NB4 (cell line): ENCODE measurements at places on chromosomes 3 and 15.

DNA sequence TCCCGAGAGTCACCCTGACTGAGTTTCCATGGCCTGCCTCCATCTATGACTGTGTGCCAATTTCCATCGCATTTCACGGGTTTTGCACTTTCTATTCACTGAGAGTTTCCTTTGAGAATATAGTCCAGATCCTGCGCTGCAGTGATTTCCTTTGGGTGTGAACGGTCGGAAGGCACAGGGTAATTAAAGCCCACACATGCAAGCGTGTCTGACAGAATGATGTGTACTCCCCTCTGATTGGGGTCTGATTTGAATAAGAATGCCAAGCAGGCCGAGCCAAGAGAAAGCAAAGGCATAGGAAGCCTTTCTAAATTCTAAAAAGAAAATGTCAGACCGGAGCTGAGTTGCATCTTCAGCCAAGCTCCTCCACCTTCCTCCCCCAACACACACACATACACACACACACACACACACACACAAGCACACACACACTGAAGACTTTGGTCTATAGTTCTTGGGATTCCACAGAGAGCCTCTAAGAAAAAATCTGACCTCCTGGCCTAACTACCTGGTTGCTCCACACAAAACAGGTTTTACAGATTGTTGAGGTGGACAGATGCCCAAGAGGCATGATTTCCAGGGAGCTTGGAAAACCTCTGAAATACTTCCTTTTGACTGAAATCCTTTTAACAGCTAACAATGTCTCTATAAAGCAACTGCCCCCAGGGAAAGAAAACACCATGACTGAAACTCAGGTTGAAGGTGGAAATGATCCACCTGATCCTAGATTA is 59.7 kb upstream of the LRRN1 start:
- DNase-seq: no peak

DNA sequence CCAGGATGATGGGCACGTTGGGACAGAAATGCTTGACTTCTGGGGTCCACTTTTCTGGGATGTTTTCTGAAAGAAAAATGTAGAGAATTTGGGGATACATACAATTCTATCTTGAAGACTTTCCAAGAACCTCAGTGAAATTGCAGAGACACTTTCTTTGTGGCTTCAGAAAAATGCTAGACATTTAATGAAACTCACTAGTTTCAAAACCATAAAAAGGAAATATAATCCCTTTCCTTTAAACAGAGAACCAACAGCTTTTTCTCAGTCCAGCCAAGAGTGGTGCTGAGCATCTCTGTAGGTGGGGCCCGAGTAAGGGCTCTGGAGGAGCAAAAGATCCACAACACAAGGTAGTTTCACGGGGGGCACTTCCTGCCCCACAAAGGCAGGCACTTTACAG is 4.4 kb upstream of the GPX1 start:
- DNase-seq: no peak

- DNase-seq: no peak
Observed at GRCh38 chr3:21754839-21755238, 3.8 kb upstream of the ZNF385D start.

DNA sequence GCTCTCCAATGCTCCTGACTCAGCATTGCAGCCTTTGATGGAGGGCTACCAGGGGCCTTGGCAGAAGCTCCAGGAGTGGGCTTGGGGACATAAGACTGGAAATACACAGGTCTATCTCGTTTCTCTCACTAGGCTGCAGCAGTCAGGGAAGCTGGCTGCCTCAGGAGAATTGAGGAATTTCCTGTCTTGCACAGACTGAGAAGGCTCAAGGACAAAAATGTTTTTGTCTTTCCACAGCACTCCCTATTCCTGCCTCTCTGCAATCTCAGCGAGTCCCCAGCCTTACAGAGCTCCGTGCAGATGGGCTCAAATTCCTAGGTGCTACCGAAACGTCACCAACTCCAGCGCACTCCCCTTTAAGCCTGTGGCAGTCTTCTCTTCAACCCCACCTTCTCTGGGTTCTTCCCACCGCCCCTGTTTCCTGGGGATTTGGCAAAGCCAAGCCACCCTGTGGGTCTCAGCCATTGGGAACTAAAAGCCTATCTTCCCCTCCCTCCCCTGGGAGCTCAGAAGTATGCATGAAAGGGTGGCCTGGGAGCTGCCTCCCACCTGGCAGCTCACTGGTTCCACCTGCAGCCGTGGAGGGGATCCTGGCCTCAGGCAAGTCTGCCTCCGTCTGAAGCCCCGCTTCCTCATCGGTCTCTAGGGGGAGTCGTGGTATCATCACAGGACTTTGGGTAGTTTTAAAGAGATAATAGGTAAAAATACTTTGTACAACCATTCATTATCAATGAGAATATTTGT is 322.6 kb upstream of the FRG2C start:
- DNase-seq: peak; percentile 2

GRCh38 chr15:61780278-61780980 is 279.8 kb downstream of the VPS13C start:
- no peak for DNase-seq

DNA sequence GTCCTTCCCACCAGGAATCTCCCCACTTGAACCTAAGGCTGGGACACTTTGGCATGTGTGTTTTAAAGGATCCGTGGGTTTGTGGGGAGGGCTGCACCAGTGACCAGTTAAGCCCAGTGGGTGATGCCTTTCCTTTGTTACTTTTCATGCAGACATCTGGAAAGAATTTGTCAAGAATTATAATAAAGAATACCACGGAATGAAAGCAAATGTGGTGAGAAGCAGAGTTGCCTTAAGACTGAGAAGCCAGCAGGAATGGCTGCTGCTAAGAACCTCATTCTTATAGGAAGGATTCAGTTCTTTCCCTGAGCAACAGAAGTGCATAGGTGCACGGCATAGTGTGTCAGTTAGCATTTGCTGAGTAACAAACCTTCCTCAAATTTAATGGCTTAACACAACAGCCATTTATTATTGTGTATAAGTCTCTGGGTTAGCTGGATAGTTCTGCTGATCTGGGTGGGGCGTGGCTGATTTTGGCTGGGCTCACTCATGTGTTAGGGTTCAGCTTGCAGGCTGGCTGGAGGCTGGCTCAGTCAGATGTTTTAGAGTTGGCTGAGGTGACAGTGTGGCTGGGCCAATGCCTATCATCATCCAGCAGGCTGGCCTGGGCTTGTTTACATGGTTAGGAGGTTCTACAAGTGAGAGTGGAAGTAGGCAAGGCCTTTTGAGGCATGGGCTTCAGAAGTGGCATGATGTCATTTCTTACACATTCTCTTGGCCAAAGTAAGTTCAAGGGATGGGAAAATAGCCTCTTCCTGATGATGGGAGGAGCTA is 262.7 kb upstream of the CTDSPL start:
- DNase-seq: no peak

- no peak for DNase-seq
Observed at GRCh38 chr15:41899854-41900442, 6.1 kb upstream of the SPTBN5 start.

- DNase-seq: no peak
Observed at GRCh38 chr3:14200276-14200675, 21.7 kb downstream of the LSM3 start.

- DNase-seq: peak; percentile 42
Observed at GRCh38 chr3:156449710-156450574, 105.0 kb downstream of the SSR3 start.

DNA sequence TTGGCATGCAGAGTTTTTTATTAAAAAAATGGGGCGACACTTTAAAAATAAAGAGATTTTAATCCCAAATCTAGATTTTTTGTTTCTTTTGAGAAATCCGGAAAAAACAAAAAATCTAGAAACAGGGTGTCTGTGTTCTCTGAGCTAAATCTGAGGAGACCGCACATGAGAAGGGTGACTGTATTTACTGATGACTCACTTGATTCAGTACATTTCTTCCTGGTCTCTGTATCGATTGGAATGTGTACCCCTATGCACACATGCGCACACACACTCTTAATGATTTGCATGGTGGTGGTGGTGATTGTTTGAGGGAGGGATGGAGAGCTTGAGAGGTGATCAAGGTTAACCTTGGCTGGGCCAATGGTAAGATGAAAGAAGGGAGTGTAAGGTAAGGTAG is 443.1 kb upstream of the THRB start:
- DNase-seq: no peak

GRCh38 chr3:11634081-11634635 is 9.6 kb downstream of the VGLL4 start:
- no peak for DNase-seq

DNA sequence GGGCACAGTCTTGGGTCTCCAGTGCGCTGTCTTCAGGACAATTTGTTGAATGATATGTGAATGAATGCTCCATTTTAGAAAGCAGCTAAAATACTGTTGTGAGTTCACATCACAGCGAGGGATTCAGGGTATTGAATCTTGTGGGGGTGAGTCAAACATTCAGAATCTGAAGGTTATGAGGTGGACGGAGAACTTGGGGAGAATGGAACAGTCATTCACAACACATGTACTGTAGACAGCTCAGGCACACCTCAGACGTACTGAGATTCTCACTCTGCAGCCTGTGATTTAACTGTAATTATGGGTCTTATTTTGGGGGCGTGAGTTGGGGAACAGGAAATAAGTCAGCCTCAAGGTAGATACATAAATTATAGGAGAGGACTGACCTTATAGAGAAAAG is 13.9 kb downstream of the CRYBG3 start:
- no peak for DNase-seq

DNA sequence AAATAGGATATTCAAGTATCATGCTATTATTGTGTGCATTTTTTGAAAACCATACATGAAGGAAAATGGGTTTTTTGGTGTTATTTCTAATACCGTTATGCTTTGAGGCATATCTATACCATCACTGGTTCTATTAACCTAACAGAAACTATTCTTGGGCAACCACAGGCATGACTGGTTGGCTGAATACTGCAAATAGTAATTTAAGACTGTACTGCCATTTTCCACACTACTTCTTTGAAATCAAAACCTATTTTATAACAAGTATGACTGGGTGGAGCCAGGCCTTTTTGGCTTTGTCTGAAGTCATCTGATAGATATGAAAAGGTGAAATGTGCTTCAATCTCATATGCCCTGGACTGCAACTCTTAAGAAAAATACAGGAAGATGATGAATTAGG is 115.1 kb downstream of the ULK4 start:
- no peak for DNase-seq

GRCh38 chr3:17605032-17605431 is 137.4 kb downstream of the TBC1D5 start:
- DNase-seq: peak; percentile 60

DNA sequence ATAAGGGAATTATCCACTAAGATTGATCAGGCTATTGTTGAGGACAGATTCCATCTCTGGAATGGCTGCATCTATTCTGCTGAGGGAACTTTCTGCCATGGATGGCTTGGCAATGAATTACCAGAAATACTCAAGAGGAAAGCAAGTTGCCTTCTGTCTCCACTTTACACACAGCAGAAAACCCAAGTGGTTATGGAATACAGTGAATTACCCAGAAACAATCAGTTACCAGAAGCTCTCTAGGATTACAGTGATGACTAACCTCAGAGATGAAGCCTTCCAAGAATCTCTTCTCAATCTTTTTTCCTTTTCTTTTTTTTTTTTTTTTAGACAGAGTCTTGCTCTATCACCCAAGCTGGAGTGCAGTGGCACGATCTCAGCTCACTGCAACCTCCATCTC is 183.3 kb downstream of the WDR76 start:
- no peak for DNase-seq

DNA sequence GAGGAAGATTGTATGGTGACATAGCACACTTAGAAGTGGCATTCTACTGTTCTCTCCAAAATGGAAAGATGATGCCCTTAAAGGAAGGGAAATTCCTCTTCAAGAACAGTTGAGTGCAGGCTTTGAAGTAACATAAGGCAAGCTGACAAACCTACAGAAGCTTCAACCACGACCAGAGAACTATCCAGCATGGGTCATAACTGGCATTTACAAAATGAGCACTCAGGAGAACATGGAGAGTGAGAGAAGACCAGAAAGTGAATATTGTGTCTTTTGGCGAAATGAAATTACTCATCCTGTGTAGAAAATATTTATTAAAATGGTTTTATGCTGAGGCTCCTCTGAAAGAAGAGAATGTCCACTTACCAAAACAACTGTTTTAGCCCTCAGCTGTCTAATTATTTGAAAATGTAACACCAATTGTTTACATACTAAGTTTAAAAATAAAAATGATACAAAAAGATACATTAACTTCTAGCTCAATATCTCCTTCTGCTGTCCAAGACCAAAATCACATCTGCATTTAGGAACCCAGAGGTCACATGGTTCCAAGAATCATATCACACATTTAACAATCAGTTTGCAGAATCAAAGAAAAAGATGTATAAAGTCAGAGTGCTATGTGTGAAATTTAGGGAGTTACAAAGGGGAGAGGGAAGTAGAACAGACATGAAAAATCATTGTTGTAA is 216.9 kb downstream of the ATP8B4 start:
- no peak for DNase-seq

DNA sequence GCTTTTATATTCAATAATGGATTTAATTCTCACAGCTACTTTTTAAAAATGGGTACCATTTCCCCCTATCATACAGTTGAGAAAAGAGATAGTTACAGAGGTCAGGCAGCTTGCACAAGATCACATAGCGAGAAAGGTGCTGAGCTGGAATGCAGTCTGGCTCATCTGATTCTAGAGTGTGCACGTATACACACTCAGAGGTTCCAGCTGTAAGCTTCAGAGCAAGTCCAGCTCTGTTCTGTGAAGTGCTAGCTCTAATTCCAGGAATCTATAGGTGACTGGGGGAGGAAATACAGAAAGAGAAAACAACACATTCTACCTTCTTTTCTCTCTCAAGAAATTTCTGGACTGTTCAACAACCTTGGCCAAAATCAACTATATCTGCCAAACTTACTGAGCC is 318.7 kb downstream of the FOXP1 start:
- DNase-seq: no peak

- DNase-seq: no peak
Observed at GRCh38 chr15:57685306-57686095, 21.0 kb upstream of the POLR2M start.

- DNase-seq: no peak
Observed at GRCh38 chr3:73491287-73491662, 133.5 kb downstream of the PDZRN3 start.

DNA sequence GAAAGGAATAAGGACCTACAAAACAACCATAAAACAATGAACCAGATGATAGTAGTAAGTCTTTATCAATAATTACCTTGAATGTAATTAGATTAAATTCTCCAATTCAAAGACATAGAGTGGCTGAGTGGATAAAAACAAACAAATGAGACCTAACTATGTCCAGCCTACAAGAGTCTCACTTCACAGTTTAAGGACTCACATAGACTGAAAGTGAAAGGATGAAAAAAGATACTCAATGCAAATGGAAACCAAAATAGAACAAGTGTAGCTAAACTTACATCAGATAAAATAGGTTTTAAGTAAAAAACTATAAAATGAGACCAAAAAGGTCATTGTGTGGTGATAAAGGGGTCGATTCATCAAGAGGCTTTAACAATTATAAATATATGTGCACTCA is 21.9 kb upstream of the NR1I2 start:
- DNase-seq: no peak
